ENCODE measurements at places on chromosomes 6 and 20. TPM values are rescaled to one million over a fixed set of nuclear protein-coding genes. Genes with fewer than 3 reads are reported as not detected.
A peak's percentile ranks its signal among the peaks of the same experiment; 100 is the strongest.

DNA sequence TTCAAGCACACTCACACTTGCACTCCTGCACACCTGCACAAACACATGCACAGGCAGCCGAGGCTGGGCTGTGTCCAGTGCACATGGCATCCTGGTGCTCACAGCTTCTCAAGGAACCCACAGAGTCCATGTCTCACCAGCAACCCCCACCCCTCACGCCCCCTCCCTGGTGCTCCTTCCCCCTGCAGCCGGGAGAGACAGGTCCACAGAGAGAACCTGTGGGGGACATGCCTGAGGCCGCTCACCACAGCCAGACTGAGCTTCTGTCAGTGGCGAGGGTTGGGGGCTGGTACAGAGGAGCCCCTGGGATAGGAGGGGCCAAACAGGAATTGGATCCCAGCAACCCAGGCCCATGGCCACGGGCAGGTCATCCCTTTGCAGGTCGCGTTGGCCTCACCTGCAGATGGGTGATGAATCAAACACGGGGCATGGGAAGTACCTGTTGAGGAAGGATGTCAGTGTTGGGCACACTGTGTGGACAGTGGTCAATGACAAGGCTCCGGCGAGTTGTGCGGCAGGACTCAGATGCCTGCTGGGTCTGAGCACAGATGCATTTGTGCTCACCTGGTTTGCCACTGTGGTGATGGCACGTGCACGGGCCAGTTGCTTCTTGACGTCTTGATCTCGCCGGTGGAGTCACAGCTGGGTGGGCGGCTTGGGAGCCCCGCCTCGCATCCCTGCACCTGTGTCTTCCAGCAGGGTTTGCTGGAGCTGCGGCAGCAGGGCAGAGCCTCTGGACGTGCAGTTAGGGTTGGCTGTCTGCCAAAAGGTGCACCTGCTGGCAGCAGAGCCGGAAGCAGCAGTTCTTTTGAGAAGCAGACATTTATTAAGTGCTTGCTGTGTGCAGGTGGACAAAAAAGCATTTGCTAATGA, 113.0 kb downstream of the ERMARD start:
- DNase-seq, result no peak

GRCh38 chr6:3467996-3468395, 11.1 kb upstream of the SLC22A23 start:
- DNase-seq, result no peak

DNA sequence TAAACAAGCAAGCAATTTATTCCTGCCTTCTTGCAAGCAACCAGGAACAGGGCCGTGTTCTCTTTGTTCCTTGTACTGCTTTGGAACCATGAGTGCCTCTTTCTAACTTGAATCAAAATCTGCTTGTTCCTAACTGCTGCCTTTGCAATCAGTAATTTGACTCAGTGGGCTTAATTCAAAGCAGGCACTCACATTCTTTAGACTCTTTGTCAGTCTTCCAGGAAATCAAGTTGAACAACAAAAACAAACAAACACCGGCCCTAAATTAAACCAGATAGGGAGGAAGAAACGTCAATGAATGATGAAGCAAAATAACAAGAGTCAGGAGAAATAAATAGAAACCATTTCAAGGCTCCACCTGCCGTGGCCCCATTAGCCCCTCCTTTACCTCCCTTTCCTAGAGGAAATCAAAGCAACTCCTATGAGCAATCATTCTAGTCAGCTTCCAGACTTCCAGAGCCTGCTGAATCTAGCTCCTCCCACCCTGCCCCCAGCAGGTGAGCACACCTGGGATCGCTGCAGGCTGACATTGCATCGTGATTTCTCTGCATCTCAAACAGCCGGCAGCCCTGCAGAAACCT, 582.2 kb upstream of the FLRT3 start:
- DNase-seq, result no peak

GRCh38 chr20:20864351-20865096, 152.1 kb upstream of the RALGAPA2 start:
- DNase-seq, result peak; percentile 45

The OPRM1 gene
- not detected for polyA plus RNA-seq

- no peak for DNase-seq
Observed at GRCh38 chr20:2299301-2299700, 3.5 kb downstream of the TGM3 start.

DNA sequence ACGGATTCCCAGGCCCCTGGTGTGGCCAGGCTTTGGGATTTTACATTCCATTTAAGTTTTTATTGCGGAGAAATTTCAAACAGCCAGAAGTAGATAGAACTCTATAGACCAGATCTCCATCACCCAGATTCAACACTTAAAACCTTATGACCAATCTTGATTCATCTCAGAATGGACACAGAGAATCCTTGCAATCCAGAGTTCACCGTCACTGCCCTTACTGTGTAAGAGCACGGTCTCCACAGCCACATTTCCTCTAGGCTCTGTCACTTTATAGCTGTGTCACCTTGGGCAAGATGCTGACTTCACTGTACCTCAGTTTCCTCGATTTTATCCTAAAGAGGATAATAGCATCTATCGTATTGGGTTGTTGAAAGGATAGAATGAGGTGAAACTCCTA, 979 bp downstream of the ZNF133 start:
- DNase-seq, result no peak

- no peak for DNase-seq
Observed at GRCh38 chr20:50911030-50911429, 20.2 kb downstream of the ADNP start.

DNA sequence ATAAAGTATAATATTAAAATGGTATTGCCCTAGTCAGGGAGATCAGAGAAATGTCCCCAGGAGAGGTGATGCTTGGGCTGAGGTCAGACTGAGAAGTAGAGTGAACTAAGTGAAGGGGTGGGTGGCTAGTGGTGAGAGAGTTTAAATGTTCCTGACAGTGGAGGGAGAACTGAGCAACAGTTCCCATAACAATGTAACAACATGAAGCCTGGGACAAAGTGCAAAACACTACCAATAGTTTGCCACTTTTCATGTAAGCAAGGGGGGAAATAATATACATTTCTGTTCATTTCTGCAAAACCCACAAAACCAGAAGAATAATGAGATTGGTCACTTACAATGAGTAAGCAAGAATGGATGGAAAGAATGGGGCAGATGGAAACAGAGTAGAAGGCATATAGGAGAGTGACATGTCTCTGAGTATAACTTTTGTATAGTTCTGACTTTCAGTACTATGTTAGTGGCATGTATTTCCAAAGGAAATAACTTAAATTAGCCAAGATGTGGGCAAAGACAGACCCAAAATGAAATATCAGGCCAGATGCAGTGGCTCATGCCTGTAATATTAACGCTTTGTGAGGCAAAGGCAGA, 13.3 kb upstream of the FAXC start:
- no peak for DNase-seq

- DNase-seq, result no peak
Observed at GRCh38 chr20:56285496-56285895, 37.0 kb downstream of the MC3R start.

DNA sequence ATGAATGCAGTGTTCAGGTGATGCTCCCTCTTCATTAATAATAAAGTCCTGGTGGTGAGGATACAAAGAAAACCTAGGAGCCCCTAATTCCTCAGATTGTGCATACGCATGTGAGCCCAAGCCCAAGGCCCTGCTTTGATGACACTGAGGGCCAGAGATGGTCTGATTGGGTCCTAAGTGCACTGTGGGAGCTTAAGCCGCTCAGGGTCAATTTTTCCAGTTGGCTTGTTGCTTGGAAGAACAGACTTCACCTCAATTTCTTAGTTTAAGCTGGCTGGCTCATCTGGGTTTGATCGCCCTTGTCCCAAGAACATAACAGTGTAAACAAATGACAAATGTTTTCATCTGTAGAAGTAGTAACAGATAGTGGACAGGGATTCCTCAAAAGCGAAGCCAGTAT, 41.4 kb downstream of the INSM1 start:
- DNase-seq, result no peak

The GGTLC1 gene
- not detected for polyA plus RNA-seq

DNA sequence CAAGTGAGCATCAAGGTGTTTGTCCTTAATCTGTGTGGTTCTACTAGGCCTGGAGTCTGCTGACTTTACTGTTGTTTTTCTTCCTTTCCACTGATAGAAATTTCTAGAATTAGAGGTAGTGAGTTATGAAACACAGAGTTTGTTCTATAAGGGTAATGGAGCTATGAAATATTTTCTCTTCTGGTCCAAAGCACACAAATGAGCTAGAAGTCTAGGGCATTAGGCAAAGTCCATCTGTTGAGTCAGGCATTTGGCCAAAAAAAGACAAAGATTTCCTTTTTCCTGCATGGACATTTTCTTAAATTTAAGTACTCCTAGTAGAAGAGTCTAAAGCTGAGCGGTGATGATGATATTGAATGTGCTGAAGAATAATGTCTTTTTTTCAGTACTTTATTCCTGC, 174.3 kb upstream of the STXBP5 start:
- no peak for DNase-seq

- DNase-seq, result no peak
Observed at GRCh38 chr6:61857541-61857940, 428.5 kb downstream of the KHDRBS2 start.

The C6orf15 gene
- not detected for polyA plus RNA-seq

The GTSF1L gene
- polyA plus RNA-seq, result not detected

DNA sequence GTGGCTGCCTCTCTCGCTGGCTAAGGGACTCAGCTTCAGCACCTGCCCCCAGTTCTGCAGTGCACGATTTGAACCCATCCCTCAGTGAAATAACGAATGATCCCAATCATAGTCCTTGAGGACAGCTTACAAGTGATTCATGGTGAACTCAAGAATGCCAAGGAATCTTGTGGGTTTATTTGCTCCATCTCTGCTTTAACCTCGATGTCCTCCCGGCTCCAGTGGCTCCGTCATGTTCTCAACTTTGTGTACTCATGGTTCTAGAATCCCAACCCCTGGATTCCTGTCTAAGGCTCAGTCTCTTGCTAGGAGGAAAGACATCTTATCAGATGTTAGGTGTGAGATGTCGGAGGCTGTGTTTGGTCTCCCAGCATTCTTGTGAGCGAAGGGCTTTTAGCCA, 29.0 kb upstream of the GTSF1L start:
- DNase-seq, result peak; percentile 61

DNA sequence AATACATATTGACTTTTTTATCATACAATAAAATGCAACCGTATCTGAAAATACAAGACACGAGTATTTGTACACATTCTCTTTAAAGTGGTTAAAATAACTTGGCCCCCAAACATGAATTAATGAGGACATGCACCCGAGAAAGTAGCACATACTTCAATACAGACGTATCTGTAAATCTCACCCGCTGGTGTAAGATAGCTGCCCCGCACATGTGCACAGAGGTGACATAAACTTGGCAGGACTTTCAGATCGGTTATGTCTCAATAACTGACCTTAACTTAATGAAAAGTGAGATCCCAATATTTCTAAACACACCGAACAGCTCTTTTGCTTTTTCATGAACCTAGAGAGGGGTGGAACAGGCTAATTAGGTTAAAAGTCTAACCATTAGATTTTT, 91.5 kb upstream of the RPS6KA2 start:
- no peak for DNase-seq

DNA sequence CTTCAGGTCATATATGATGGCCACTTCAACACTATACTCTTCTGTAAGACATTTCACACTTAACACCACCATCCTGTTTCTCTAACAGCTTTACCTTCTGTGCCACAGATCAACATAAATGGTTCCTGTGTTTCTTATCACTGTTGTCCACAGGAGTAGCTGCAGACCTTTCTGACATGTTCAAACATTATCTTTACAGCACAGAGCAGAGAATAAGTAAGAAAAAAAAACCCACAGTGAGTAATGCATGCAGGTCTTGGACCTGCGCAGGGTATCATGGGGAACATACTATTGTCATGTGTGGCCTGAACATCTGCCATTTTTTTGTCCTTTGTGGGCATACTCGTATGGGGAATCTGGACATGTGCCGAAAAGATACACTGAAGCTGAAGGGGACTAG, 161.9 kb downstream of the KIF16B start:
- no peak for DNase-seq

GRCh38 chr6:65113581-65113980, 593.4 kb downstream of the EYS start:
- DNase-seq, result no peak

- DNase-seq, result no peak
Observed at GRCh38 chr20:45904583-45905504, 7.1 kb downstream of the PLTP start.

DNA sequence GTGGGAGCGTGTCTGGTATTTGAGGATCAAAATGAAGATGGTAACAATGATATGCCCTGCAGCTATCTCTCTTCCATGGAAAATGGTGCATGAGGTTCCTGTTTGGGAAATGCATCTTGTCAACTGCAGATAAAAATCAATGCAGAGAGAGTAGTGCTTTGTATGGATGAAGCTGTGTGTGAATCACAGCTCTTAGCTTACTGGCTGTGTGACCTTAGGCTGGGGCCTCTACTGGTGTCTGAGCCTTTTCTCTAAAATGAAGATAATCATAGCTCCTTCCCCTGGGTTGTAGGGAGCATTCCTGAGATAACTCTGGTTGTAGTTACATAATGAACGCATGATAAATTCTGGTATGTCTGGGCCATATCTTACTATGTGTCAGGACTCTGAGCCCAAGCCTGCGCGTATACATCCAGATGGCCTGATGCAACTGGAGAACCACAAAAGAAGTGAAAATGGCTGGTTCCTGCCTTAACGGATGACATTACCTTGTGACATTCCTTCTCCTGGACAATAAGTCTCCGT, 19.6 kb downstream of the ANGPT4 start:
- DNase-seq, result no peak

DNA sequence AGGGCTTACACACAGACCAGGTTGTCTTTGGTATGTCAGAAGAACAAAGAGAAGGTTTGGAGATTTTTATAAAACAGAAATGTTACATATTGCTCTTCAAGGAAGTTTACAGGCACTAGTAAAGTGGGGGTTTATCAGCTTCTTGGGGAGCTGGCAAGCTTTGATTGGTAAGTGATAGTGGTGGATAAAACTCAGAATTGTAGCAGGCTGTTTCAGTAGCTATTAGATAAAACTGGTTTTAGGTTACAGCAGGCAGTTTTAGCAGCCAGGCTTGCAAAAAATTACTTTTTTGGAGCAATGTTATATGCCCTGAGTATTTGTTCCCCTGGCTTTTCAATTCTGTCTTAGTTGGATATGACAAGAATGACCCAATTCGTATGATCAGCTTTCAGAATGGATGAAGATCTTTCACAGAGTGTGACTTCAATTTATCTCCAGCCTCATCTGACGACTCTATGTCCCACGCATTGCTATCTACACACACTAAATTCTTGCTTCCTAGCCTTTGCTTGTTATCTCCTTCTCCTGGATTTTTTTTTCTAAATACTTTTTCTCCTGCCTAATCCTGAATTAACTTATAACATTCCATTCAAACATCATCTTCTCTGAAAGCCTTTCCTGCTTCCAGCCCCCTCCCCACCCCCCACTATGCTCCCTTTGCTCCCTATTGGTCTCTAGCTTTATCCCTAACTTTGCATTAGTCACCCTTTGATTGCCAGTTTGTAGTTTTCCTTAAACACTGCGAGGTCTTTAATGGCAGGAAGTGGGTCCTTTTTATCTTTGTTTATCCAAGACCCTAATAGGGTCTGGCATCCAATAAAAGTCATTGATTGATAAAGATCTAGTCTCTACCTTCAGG, 1.0 kb upstream of the TOMM34 start:
- no peak for DNase-seq

- no peak for DNase-seq
Observed at GRCh38 chr6:169163411-169163901, 90.2 kb downstream of the THBS2 start.

The TOX2 gene
- polyA plus RNA-seq, result 3.4 TPM

GRCh38 chr20:9323622-9324021, 190.8 kb upstream of the LAMP5 start:
- no peak for DNase-seq

The PTCRA gene
- not detected for polyA plus RNA-seq

GRCh38 chr6:4506792-4507191, 269.4 kb upstream of the CDYL start:
- no peak for DNase-seq

The PNLDC1 gene
- polyA plus RNA-seq, result 0.19 TPM

Measured in muscle of back (tissue), 13 donors.